Stimulated activated CD8-positive, alpha-beta memory T cell treated with anti-CD3 and anti-CD28 coated beads, Interleukin-4, amount 100 ng/mL, for 1 hour (primary cell): ENCODE measurements at places on chromosomes 3 and 15.

GRCh38 chr3:179452176-179452564 is 900 bp upstream of the GNB4 start:
- DNase-seq, result no peak

DNA sequence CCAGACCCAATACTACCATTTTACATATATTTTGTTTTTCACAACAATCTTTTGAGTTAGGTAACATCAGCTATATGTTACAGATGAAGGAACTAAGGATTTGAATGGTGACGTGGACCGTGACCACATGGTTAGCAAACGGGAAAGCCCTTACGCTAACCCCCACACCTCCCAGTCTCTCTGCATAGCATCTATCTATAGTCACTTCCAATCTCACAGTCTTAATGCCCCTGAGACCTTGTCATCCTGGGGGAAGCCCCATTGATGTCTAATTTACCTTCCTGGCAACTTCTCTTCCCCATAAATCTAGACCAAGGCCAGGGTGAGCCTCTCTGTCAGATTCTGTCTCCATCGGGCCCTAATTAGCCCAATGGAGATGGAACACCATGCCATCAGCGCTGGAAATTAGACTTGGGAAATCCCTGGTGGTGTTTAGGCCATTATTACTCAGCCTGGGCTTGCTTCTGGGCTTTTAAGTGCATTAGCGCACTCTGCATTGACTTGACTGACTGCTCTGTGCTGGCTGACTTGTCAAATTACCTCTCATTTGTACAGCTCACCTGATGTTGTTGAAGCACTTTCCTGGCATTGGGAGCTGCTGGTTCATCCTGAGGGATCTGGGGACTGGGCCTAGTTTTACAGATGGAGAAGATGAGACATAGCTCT is 34.0 kb upstream of the SH3GL3 start:
- DNase-seq, result no peak

DNA sequence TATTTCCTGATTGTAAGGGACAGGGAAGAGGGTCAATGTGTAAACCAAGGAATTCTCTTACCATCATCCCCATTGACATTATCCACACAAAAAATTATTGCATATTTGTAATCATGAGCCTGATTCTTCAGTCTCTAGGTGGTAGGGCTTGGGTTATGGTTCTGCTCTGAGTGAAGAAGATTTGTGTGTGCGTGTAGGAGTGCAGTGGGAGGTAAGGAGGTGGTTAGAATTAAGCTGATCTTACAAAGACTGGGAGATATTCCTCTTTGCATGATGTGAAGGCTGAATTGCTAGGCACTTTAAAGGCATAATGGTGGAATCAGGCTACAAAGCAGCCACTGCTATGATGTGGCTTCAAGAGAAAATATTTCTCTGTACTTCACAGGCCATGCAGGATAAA is 23.0 kb upstream of the MINDY4B start:
- no peak for DNase-seq

DNA sequence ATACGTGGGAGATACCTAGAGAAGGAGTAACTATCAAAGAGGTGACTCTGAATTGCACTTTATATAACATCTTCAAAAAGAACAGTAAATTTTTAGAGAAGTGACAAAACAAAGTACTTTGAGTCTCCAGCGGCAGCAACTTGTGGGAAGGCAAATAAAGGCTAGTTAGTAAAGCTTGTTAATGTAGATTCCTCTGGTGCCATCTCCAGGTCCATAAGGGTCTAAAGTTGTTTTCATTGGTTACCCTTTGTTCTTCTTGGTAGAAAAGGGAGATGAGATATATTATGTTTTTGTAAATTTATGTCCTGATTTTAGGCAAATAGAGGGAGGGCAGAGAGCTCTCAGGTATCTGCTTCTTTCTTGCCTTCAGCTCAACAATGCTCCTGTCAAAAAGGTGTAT is 161.6 kb downstream of the MYRIP start:
- DNase-seq, result no peak

GRCh38 chr15:90241343-90242192 is 7.6 kb downstream of the GDPGP1 start:
- DNase-seq, result no peak

- DNase-seq, result no peak
These were observed 4.6 kb upstream of the SKIL start for GRCh38 chr3:170352936-170353335.

DNA sequence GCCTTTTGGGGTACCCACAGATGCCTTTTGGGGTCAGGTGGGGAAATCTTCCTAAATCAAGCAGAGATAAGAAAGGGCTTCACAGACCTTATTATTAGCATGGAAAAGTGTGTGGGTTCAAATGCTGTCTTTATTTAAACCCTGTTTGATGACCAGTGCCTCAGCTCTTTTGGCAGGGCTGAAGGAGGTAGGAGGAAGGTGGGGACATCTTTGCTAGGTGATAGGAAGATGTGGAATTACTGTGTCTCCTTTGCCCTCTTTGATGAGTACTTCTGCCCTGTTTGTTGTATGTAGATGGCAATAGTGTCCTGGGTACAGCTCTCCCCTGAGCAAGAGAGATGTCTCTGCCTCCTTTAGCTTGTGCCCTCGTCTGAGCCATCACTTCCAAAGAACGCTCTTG is 333.3 kb upstream of the ROPN1 start:
- DNase-seq, result no peak

- DNase-seq, result no peak
These were observed 14.6 kb downstream of the GPR160 start for GRCh38 chr3:170052398-170052797.

DNA sequence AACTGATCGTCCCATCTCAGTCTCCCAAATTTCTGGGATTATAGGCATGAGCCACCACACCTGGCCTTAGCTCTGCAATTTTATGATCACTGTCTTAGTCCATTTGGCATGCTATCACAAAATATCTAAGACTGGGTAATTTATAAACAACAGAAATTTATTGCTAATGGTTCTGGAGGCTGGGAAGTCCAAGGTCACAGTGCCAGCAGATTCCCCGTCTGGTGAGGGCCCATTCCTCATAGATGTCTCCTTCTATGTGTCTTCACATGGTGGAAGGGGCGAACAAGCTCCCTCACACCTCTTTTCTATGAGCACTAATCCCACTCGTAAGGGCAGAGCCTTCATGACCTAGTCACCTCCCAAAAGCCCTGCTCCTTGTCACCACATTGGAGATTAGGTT is 55.3 kb upstream of the KIF23 start:
- DNase-seq, result no peak

- no peak for DNase-seq
These were observed 82.1 kb downstream of the PCSK6 start for GRCh38 chr15:101407439-101407838.

DNA sequence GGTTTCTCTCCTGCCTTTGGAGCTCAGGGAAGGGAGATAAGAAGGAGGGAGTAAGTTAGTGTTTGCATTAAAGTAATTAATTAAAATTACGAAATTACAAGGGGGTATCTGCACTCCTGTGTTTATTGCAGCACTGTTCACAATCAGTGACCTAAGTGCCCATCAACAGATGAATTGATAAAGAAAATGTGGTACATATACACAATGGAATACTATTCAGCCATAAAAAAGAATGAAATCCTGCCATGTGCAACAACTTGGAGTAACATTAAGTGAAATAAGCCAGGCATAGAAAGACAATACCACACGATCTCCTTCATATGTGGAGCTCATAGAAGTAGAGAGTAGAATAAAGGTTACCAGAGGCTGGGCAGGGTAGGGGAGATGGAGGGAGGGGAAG is 202.0 kb downstream of the SHQ1 start:
- DNase-seq, result no peak

DNA sequence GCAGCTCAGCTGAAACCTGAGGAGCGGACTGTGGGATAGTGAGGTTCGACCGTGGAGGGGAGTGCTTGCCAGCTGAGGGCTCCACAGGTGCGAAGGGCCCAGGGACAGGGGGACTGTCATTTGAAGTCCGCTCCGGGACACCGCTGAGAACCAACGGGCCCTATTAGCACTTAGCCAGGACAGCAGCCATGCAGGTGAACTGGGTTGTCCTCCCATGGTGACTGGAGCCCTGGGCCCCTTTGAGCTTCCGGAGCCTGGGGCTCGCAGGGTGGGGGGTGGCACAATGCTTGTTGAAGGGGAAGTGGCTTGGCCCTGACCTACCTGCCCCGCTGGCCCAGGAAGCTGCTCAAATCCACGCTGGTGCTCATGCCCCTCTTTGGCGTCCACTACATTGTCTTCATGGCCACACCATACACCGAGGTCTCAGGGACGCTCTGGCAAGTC is 24.7 kb downstream of the PTH1R start:
- DNase-seq, result no peak

DNA sequence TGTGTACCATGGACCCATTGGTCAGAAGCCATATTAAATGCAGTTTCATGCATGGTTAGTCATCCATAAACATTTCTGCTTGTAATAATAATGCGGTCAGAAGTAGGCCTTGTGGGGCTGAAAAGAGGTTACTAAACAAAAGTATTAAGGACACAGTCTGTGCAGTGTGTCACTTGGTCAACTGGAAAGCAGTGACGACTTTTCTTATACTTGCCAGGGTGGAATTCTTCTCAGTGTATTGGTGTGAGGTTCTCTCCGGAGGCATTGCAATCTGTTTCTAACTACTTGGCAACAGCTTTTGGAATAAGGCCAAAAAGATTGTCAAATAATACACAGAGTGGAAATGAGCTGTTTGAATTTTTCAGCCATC is 46.8 kb downstream of the CHL1 start:
- no peak for DNase-seq

- DNase-seq, result no peak
These were observed 199.7 kb upstream of the NECTIN3 start for GRCh38 chr3:110871869-110872268.

- DNase-seq, result no peak
These were observed 528.2 kb downstream of the GABRG3 start for GRCh38 chr15:27499191-27499590.

GRCh38 chr3:30871720-30872119 is 22.7 kb downstream of the GADL1 start:
- DNase-seq, result no peak

DNA sequence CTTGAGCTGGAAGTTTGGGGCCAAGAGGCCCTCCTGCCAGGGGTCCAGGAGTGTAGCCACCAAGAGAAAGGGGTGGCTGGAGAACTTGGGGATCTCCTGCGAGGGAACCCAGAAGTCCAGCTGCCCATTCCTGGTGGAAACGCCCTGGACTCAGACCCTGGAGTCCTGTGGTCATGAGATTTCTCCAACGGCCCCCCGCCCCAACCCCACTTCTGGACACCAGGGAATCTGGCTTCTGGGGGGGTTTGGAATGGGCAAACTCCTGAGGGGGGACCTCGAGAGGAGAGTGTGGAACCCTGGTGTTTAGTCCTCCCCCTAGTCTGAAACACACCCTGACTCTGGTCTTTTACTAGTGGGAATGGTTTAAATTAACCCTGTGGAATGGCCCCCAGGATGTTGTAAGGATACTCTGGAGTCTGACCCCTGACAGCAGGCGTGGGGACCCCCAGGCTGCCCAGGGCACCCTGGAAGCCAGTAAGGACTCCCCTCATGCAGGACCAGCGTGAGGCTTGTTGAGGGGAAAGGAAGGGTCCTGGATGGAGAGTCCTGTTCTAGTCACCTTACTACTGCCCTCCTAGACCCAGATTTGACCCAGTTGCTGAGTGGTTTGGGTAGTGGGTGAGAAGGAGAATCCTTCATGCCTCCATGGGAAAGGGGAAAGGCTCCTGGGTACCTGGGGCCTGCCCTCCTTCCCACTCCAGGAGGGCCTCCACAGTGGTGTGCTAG is 540 bp downstream of the KLHDC8B start:
- no peak for DNase-seq

DNA sequence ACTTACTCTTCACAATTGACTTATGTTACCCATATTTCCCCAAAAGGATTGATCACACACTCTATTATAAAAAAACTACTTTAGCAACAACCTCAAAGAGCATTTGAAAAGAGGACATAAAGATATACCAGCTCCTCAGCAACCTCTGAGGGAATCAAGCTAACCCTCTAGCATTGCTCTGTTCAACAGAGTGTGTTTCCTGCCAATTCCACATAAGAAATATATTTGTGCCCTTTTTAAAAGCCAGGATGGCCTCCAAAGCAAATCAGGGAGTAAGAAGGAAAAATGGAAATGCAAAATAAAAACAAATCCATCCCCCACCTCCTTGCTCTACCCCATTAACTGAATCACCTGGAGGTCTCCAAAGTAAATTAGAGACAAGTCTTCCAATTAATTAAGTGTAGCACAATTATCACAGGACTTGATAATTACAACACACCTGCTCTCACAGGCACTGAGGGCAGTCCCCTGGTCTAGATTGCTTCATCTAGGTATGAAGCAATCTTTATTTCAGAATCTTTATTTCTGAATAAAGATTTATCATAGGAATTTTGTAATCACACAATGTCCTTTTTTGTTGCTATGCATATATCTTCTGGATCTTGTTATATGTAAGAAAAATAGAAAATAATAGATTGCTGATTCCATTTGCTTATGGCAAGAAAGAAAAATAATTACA is 34.8 kb downstream of the GPR176 start:
- DNase-seq, result no peak

DNA sequence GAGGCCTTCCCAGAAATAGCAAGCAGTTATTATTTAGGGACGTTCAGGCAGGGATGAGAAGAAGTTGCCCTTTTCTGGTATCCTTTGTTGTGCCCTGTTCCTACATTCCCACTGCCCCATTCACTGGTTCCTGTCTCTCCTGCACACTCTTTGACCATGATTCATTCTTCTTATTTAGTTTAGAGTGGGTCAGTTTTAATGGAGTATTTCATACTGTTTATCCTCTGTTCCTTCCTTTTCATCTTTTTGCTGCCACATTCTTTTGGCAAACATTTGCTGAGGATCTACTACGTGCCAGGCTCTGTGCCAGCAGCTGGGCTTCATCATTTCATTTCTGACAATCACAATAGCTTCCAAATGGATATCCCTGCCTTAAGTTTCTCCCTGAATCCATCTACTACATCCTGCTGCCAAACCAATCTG is 11.8 kb upstream of the EID1 start:
- DNase-seq, result no peak

- DNase-seq, result no peak
These were observed 38.4 kb upstream of the SLC12A8 start for GRCh38 chr3:125250973-125251372.

- no peak for DNase-seq
These were observed 72.3 kb downstream of the TAMM41 start for GRCh38 chr3:11774296-11774877.

- no peak for DNase-seq
These were observed 121.6 kb downstream of the UBE2E2 start for GRCh38 chr3:23324745-23325144.

DNA sequence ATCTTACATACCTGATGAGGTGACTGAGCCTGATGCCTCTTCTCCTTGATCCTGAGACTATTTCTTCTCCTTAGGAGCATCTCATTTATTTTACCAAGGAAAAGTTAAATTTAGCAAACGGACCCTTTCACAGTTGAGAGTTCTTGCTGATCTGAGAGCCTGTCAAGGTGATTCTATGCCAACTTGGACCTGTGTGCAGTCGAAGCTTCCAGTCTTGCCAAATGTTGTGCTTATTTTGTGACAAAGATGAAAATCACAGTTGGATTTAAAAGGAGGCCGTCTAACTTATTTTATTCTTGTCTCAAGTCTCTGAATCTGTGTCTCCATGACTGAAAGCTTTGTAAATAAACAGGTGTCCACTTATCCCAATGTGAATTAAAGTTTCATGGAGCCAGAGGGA is 296.3 kb upstream of the EPHA3 start:
- no peak for DNase-seq
